Lower lobe of right lung (tissue), 2 donors: ENCODE measurements at places on chromosomes 1 and 21.

DNA sequence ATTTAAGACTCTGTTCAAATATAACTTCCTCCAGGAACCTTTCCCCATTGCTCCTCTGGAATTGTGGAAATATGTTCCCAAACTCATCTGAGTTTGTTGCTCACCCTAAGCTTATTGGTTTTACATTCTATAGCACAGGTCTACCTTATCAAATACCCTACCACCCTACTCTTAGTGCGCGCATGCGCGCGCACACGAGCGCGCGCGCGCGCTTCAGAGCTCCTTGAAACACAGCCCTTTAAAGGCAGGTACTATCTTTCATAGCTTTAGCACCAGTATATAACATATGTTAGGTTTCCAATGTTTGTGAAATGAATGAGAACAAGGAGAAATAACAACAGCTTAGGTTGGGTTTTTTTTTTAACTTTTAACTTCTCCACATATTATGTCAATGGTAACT is 3.5 kb downstream of the IPP start:
- DNase-seq = no peak

DNA sequence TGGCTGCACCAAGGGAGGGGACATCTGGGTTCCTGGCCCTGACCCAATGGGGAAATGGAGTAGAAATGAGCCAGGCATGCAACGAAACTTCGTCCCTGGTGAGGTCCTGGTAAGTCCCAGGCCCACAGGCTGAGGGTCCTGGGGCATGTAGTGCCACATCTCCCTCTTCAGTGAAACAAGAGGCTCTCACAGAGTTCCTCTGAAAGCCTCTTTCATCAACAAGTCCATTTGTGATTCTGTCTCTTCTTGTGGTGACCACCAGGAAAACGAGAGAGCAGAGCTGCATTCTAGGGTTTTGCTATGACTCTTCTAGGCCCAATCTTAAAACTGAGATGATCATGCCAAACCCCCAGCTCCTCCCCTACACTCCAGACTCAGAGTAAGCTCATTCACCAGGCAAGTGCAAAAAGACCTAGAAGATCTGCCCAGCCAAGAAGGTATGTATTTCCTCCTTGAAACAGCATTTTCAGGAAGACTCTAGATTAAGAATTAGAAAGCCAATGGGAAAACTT is 24.3 kb upstream of the RNF220 start:
- no peak for DNase-seq

DNA sequence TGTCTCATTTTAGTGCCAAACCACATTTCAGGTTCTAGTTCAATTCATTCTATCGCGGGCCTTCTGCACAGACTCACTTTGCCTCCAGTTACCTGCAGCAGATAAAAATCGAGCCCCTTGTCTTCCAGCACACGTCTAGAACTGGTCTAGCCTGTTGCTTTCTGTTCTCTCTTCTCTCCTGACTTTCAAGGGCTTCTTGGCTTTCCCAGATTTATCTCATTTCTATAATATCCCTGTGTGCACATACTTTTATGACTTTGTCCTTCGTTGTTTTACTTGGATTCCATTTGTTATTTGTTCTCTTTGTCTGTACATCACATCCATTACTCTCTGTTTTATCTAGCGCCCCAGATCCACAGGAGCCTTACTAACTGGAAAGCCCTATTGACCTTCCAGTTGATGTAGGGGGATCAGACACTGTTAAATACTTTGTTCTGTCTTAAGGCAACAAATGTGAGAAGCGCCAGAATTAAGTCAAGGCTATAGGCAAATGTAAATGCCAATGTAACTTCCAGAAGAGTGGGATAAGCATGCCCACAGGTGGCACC is 284.5 kb upstream of the ADGRL4 start:
- DNase-seq = no peak

- DNase-seq = no peak
Measured at GRCh38 chr21:44692798-44693512, 4.0 kb upstream of the KRTAP10-12 start.

- DNase-seq = no peak
Measured at GRCh38 chr1:201015551-201016091, 7.9 kb downstream of the KIF21B start.

DNA sequence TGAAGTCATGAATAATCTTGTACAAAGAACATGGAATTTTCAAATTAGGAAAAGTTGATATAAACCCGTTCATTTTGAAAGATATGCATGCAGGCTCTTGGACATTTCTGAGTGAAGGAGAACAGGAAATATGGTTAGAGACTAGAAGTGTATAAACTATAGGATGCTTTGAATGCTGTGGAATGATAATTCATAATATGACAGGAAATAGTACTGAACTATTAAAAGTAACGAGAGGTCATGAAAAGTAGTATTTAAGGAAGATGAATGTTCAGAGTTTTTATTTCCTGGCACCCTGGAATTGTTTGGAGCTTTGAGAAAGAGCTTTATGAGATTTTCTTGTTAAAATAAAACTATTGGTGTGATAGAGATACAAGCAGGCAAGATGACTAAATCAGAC is 18.7 kb upstream of the CRB1 start:
- DNase-seq = no peak

DNA sequence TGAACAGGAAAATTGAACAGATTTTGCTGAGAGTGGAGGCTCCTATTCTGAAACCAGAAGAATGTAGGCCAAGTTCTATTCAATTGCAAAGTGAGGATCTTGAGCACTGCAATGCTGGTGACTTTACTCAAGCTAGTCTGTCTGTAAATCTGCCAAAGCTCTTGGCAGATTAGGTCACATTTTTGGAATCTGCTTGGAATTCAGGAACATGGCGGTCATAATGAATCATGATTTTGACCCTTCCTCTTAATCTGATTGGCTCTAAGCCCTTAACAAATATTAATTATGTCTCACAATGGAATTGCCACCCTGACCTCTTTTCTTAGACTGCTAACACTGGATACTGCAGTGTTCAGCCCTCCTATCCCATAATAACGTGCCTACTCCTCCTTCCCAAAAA is 7.2 kb upstream of the GNG12 start:
- DNase-seq = no peak

GRCh38 chr1:115296981-115297380 is 41.1 kb downstream of the NGF start:
- DNase-seq = no peak

- DNase-seq = no peak
Measured at GRCh38 chr1:19923137-19923952, at the start of gene PLA2G2E. PLA2G2E (minus strand) TSS chr1:19923617; CDS start chr1:19923559, 58 bp downstream.

DNA sequence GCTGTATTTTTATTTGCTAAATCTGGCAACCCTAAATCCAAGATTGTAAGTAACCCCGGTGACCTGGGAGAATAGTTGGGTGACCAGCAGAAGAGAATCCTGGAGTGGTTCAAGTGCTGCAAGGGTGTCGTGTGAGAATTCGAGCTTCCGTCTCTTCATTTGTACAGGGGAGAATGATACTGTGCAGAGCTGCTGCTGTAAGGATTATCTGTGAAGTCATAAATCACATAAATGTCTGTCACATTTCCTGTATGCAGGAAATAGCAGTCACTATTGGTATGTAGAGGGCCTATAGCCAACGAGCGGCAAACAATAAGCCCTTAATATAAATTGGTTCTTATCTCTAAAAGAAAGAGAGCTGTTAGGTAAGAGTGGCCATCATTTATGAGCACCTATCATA is 90.7 kb downstream of the ATP1A1 start:
- no peak for DNase-seq

DNA sequence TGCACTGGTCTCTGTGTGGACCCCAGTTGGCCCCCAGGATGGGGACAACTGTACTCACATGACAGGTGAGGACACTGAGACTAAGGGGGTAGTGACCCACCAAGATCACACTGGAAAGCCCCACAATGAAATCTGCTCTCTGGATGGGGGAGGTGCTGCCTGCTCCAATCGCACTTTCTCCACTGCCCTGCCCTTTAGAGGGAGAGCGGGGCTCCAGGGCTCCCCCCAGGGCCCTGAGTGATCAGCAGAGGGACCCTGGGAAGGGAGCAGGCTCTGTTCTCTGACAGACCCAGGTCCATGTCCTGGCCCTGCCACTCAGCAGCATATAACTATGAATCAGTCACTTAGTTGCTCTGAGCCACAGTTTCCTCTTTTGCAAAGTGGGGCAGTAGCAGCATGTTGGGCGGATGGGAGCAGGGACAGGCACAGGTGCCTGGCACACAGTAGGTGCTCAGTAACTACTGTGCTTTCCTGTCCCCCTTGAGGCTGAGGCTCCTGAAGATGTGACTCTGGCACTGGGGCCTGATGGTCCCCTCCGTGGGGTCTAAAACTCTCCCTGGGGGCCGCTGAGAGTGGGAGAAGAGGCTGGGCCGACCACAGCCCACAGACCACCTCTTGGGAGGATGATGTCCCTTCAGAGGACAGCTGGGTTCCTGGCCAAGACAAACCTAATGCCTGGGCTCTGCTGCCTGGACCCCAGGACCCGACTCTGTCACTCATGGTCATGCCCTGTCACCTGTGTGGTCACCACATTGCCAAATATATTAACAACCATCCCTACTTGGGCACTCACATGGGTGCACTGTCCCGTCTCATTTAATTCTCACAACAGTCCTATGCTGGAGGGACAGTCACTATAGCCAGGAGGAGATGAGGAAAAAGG is 222.7 kb downstream of the PTPRU start:
- DNase-seq = no peak

- DNase-seq = no peak
Measured at GRCh38 chr1:220195701-220196100, 76.6 kb downstream of the RAB3GAP2 start.

GRCh38 chr1:1928231-1929101 is 9.4 kb upstream of the TMEM52 start:
- no peak for DNase-seq

GRCh38 chr1:4784761-4785160 is 130.4 kb downstream of the AJAP1 start:
- DNase-seq = no peak

GRCh38 chr1:58941471-58942289 is 157.8 kb upstream of the JUN start:
- no peak for DNase-seq

DNA sequence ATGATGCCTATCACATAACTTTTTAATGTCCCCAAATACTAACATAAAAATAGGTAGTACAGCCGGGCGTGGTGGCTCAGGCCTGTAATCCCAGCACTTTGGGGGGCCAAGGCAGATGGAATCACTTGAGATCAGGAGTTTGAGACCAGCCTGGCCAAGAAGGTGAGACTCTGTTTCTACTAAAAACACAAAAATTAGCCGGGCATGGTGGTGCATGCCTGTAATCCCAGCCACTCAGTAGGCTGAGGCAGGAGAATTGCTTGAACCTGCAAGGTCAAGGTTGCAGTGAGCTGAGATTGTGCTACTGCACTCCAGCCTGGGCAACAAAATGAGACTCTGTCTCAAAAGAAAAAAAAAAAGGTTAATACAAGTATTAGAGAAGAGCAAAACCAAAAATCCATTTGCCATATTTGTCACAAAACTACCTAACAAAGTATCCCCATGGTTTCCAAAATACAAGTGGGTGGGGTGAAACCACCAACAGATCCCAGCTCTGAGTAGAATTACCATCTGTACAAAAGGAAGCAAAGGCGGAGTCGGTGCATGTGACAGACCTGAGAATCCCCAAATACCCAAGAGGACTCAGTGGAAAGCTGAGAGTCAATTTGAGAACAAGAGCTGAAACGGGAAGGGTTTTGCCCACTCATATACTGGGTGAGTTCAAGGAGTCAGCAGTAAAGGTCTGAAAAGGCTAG is 113.2 kb downstream of the TOMM20 start:
- DNase-seq = no peak

- no peak for DNase-seq
Measured at GRCh38 chr1:239545466-239545865, 159.1 kb downstream of the CHRM3 start.

DNA sequence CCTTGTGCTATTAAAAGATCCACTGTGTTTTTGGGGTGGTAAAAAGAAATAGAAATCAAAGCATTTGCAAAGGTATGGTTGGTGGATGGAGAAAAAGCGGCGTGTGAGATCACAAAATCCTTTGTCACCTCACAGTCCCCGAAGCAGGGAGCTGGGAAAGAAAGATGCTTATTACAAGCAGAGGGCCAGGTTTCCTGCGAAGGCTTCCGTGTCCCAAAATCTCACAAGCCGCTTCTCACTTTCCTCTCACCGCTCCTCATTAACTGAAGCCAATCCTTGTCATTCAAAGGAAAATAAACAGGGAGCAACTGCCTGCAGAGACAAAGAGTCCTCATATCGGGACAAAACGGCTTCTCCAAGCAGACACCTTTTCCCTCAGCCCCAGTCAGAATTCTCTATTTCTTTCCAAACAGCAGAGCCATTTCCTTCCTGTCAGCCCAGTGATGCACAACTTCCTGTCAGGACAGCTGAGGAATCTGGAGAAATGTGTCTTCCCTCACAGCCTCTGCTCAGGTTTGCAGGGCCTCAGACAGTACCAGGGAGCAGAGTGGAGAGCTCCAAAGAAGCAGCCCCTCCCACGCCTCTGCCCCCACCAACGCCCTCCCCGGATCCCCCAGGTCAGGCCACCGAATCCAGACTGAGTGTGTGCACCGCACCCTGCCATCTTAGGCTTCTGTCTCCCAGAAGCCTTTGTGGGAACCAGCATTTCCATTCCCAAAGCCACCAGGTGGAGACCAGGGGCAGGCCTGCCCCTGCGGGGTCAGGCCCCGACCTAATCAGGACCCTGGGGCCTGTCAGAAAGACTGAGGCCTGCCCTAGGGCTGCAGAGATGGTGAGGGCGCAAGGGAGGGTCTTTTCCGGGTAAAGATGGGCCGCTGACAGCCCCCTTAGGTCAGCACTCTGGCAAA is 29.6 kb downstream of the KCNN3 start:
- DNase-seq = no peak

- no peak for DNase-seq
Measured at GRCh38 chr1:160376525-160377131, 9.8 kb downstream of the NHLH1 start.

DNA sequence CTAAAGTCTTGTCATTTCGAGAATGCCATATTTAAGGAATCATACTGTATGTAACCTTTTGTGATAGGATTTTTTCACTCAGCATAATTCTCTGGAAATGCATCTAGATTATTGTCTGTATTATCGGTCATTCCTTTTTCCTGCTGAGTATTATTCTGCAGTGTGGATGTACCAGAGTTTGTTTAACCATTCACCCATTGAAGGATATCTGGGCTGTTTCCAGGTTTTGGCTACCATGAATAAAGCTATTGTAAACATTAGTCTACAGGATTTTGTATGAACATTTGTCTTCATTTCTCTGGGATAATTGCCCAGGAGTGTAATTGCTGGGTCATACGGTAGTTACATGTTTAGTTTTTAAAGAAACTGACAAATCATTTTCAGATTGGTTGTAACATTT is 61.8 kb downstream of the ATP1A1 start:
- DNase-seq = no peak

- no peak for DNase-seq
Measured at GRCh38 chr1:229097356-229097755, 173.6 kb upstream of the RAB4A start.
